Right renal pelvis (tissue), 4 donors: ENCODE measurements at places on chromosomes 2 and 18.
A peak's percentile ranks its signal among the peaks of the same experiment; 100 is the strongest.

GRCh38 chr18:77054288-77054605, 78.3 kb downstream of the MBP start:
- DNase-seq: no peak

GRCh38 chr2:23427350-23427749, 42.4 kb downstream of the KLHL29 start:
- no peak for DNase-seq

DNA sequence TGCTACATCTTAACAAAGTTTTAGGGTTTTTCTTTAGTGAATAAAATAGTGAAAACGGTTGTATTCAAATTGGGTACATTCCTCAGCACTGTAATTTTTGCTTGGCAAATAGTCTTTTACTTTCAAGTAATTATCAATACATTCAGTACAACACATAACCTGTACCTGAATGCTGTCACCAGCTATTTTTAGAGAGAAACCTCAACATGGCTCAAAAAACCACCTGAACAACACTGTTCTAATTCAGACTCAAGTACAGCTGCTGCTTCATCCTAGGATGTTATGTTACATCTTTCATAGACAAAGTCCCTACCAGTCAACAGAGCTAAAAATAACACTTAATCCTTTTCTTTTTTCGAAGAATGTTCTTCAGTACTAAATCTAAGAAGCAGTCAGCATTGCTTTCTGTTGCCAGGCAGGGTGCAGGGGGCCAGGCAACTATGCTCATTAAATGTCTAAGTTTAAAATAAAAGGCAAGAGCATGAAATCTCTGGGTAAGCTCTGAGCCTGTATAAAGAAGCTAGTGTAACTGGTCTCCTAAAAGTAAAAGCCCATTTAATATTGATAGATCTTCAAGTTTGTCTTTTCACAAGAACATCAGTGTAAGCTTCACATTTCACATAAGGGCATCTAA, 20.5 kb downstream of the PDIA6 start:
- DNase-seq: no peak

DNA sequence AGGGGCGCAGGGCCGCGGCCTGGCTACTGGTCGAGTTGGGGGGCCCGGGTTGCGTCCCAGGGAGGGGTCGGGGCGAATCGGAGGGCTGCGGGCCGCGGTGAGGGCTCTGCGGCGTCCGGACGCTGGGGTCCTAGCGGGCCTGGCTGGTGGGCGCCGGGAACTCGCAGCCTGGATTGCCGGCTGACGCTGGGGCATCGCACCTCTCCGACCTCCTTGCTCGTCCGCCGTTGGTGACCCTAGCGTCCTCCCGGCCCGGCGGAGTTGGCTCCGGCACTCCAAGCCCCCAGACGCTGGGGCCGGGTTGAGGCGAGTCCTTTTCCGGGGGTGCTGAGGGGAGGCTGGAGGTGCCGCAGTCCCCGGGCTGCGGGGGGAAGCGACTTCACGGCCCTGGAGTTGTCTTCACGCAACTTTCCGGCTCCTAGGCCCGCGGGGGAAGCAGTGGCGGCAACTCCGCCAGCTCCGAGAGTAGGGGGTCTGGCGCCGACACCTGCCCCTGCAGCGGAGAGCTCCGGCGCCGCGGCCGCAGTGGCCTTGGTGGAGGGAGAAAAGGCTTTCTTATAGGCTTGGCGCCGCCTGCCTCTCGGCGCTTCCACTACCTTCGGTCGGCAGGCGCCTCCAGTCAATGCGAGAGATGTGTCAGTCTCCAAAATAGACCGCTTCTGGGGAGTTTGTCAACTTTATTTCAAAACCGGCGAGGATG, 70.3 kb downstream of the HAUS1 start:
- no peak for DNase-seq

DNA sequence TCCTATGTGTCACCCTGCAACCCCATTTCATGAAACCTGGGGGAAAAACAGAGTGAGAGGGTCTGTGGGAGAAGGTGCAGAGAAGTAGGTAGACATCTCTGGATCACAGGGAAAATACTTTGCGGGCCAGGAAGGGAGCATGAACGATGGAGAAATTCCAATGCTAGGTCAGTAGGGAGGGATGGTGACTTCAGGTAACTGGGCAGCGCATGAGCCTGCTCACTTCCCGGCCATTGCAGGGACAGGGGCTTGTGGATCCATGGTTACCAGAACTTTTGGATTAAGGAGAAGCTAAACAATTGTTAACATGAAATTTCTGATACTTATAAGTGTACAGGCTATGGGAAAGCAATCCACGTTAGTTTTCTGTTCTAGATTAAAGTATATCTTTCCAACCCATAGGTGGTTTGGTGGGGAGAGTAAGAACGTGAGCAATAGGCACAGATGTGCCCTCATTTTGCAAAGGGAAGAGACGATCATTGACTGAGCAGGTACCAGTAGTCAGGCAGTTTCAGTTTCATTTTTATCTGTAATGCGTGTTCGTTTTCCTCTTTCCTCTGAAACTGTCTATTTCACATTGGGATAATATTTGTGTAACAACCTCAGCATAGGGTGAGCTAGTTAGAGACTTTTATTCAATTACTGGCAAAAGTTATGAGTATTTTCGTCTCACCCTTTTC, 65.0 kb downstream of the NYAP2 start:
- DNase-seq: no peak

DNA sequence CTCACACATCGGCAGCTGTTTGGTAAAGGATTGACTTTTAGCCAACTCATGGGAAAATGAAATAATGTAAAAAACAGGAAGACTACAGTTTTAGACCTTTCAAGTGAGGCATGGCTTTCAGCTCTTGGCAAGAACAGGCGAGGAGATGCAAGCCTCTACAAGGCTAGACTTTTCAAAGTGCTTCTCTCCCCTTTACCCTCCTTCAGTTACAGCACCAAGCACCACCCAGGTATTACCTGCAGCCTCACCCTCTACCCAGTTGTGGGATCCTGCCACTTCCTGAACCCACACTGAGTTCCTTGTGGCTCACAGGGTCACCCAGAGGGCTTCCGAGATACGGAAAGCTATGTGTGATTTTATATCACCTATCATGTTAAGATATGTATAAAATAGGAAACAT, 14.7 kb downstream of the UGT1A10 start:
- no peak for DNase-seq

DNA sequence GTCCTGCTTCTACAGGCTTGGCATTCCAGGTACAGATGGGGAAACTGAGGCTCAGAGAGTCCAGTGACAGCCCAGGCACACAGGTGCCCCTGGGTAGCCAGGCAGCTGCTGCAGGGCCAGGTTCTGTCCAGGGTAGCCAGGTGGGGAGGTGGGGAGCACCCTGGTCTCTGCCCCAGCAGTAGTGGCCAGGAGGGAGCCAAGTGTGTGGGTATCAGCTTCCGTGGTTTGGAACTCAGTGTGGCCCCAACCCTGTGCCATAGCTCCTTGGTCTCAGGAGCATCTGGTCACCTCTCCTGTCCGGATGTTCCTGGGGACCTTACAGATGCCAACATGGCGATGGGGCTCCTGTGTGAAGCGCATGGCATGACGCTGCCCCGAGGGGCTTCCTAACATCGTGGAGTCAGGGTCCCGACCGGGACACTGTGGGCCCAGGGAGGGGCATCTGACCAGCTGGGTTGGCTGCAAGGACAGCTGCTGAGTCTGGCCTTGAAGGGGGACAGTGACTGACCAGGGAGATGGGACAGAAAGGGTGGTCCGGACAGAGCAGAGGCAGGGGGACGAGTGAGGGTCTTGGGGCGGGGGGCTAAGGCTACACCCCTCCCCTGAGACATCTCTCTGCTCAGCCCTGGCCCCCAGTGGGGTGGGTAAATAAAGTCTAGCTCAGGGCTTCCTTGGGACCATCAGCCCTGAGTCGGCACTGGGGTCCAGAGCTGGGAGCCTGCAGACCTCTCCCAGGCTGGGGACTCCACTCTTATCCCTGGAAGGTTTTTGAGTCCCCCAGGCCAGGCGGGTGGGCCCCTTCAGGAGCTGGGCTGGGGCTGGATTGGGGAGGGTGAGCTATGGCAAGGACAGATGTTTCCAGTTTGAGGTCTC, 76.0 kb upstream of the SMAD7 start:
- DNase-seq: no peak

GRCh38 chr2:191501561-191502168, 176.3 kb upstream of the NABP1 start:
- peak; percentile 52 for DNase-seq

GRCh38 chr2:54675281-54675680, 48.2 kb upstream of the EML6 start:
- no peak for DNase-seq

GRCh38 chr2:62038975-62039771, 133.7 kb downstream of the COMMD1 start:
- no peak for DNase-seq

GRCh38 chr18:79856119-79857007, 58.6 kb downstream of the KCNG2 start:
- DNase-seq: no peak

DNA sequence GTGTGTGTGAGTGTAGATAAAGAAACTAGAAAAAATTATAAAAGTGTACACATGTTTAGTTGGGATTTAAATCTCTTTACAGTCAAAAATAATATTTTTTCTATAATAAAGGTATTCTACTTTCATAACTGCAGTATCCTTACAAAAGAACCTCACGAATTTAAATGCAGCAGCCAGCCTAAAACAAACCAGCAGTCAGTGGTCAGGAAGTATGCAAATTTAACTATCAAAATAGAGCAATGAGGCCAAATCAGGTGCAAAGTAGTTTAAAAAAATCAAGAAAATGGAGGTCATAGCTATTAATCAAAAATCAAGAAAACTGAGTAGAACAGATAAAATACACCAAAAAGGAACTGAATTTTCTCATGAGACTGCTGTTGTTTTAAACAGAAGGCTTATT, 407.1 kb downstream of the CDH19 start:
- no peak for DNase-seq

DNA sequence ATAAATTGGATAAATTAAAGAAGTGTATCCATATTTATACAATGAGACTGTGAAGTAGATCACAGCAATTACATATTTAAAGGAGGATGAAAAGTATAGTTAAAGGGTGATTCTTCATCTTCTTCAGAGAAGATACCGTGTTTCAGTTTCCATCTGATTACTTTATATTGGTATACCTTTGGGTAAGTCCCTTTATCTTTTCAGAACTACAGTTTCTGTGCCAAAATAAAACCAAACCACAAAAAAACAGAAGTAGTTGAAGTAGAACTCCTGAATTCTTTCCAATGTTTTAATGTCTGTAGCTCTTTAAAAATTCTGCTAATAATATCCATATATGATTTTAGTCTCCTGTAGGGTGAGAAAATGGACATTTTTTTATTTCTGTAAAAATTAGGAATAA, 231.2 kb upstream of the LINC00305 start:
- no peak for DNase-seq
